ENCODE measurements at places on chromosomes 12 and 14. TPM values are rescaled to one million over a fixed set of nuclear protein-coding genes. Genes with fewer than 3 reads are reported as not detected.

Gene ITPK1
- 70.8 TPM for total RNA-seq

Gene NEDD8
- 202 TPM for total RNA-seq

- DNase-seq: no peak
These were observed 34.4 kb upstream of the MANSC4 start for GRCh38 chr12:27814411-27814810.

Gene AHNAK2
- total RNA-seq: 0.07 TPM

DNA sequence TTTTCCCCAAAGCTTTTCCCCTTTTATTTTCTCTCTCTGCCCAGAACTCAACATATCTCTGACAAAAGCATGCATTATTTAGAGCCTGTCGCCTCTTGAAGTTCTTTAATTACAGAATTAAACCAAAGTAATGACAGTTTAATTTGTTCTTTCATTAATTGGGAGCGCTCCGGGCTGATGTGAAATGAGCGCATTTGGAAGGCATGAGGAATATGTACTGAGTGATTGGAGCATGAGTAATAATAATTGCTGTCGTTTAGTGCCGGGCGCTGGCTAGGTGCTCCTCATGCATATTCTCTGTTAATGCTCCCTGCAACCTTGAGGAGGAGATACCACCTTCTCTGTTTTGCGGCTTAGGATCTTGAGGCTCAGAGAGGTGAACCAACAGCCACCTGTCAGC is 120.5 kb downstream of the SLC25A47 start:
- no peak for DNase-seq

DNA sequence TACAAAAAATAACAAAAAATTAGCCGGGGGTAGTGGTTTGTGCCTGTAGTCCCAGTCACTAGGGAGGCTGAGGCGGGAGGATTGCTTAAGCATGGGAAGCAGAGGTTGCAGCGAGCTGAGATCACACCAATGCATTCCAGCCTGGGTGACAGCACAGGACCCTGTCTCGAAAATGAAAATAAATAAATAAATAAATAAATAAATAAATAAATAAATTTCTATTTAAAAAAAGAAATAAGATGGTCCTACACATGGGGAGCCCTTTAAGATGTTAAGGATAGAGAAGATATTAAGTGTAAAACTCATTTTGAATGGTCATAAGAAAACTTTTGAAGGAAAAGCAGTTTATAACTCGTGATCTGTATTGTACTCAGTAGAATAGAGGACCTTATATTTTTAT is 8.2 kb upstream of the MRPL42 start:
- DNase-seq: no peak

DNA sequence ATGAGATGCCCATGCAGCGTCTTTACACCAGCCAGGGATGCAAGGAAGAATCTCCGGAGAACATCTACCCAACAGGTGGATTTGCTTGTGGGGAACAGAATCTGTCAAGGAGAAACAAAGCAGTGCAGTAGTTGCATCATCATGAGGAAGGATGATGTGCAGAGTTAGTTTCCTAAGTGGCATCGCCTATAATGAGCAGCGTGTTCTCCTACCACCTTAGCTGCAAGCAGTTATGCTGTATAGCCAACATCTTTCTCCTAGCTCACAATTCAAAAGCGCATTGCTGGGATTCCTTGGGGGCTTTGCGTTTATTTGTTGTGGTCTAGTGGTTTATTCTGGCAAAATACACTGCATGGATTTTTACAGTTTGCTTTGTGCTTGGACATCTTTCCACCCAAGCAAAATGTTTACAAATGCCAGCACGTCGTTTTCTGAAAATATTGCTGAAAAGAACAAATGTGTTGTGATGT is 233.0 kb downstream of the RGS6 start:
- no peak for DNase-seq

Gene SSPN
- not detected for total RNA-seq

Gene NRL
- total RNA-seq: 1.8 TPM

DNA sequence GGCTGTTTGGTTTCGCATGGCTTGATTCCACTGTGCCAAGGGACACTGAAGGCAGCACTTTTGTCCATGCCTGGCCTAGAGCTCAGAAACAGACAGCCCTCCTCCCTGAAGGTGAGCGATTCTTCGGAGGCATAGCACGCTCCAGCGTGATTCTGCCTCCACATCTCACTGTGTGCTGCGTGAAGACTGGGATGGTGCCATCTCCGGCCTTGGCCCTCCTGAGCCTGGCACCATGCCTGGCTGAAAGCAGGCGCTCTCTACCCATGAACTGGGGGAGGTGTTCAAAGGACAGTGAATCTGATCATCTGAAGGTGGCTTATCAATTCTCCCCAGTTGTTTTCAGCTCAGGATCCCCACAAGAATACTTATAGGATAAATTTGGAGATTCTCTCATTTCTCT is 187.4 kb downstream of the TTC7B start:
- no peak for DNase-seq
